Pons (tissue), 1 donor: ENCODE measurements at places on chromosomes 3 and 15.
A peak's percentile ranks its signal among the peaks of the same experiment; 100 is the strongest.

GRCh38 chr3:127706785-127707351 lies 34.1 kb downstream of the ABTB1 start:
- DNase-seq, result no peak

DNA sequence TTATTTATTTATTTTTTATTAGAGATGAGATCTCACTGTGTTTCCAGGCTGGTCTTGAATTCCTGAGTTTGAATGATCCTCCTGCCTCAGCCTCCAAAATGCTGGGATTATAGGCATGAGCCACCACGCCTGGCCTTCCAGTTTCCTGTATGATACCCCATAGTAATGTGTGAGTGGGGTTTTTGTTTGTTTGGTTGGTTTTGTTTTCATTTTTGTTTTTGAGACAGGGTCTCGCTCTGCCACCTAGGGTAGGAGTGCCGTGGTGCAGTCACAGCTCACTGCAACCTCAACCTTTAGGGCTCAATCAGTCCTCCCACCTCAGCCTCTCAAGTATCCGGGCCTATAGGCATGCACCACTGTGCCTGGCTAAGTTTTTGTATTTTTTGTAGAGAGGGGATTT lies 30.9 kb downstream of the GOLM2 start:
- no peak for DNase-seq

DNA sequence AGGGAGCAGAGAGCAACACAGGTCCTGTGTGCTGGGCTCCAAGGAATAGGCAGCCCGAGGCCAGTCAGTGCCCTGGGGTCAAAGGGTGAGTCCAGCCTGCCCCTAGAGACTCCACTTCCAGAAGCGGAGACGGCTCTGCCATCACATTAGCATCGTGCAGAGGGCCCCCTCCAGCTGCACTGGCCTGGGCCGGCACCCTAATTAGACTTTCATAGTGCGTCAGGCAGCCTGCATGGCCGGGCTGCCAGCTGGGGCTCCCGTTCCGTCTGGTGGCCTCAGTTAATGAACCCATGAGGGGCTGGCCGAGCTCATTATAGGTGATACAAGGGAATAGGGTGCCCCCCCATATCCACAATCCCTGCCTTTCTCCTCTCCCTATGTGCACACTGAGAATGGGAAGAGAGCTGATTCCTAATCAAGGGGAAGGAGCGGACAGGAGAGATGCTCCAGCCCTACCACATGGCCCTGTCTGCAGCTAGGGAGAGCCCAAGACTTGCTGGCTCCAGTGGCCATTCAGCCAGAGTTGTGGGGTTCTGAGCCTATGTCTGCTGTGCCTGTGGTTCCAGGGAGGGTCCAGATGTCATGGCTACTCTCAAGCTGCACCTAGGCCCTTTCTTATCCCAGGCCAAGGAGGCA lies 128.0 kb downstream of the SRGAP3 start:
- DNase-seq, result peak; percentile 58

- DNase-seq, result no peak
Measured at GRCh38 chr3:194140520-194141414, 4.8 kb downstream of the HES1 start.

DNA sequence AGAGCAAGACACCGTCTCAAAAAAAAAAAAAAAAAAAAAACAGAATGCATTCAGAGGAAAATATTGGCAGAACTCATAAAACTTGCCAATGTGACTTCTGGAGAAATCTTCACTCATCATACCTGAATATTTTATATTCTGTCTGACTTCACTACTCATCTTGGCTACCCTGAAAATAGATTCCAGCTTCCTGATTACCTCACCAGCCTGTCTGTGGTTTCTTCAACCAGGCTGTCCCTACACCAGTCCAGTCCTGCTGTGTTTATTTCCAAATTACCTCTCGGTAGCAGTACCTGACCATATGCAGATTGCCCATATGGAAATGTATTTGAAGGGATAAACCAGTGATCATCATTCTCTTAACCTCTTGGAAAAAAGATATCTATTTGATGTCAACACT lies 9.3 kb upstream of the P3H2 start:
- no peak for DNase-seq

- peak; percentile 17 for DNase-seq
Measured at GRCh38 chr3:147799601-147800000, 390.4 kb downstream of the ZIC1 start.

DNA sequence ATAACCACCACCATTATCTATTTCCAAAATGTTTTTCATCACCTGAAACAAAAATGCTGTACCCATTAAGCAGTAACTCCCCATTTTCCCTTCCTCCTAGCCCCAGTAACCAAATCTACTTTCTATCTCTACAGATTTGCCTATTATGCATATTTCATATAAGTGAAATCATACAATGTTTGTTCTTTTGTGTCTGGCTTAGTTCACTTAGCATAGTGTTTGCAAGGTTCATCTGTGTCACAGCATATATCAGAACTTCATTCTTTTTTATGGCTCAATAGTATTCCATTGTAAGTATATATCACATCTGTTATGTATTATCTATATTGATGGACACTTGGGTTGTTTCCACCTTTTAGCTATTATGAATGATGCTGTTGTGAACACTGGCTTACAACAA lies 16.7 kb upstream of the GMPPB start:
- no peak for DNase-seq

DNA sequence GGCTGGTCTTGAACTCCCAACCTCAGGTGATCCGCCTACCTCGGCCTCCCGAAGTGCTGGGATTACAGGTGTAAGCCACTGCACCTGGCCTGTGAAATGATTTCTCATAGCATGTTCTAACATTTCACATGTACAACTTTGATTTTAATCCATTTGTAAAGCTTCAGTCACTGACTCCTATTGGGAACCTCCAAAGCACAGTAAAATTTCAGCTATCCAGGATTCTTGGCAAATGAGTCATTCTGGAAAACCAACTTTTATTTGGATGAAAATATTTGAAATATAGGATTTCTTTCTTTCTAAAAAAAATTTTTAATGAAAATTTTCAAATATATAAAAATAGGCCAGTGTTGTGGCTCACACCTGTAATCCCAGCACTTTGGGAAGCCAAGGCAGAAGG lies 2.7 kb upstream of the LMAN1L start:
- no peak for DNase-seq

GRCh38 chr3:14646589-14647413 lies 4.8 kb upstream of the CCDC174 start:
- DNase-seq, result no peak

GRCh38 chr3:196524527-196524926 lies 9.4 kb upstream of the SMCO1 start:
- DNase-seq, result no peak

GRCh38 chr15:36529296-36530011 lies 50.0 kb upstream of the CDIN1 start:
- no peak for DNase-seq

DNA sequence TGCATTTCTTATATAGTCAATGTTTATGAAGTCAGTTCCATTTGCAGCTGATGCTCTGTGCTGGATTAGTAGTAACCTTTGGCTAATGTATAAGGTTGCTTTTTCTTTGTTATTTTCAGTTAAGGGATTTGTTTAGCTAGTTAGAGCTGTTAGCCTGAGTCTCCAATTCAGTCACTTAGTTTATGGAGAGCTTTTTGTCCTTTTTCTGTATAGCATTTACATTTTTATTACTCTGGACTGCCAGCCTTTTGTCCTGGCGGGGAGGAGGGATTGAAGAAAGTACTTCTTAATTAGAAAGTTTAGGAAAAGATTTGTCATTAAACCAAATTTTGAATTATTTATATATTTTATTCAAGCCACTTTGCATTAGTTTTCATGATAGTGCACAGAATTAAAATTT lies 52.0 kb downstream of the DNAJC13 start:
- DNase-seq, result no peak

DNA sequence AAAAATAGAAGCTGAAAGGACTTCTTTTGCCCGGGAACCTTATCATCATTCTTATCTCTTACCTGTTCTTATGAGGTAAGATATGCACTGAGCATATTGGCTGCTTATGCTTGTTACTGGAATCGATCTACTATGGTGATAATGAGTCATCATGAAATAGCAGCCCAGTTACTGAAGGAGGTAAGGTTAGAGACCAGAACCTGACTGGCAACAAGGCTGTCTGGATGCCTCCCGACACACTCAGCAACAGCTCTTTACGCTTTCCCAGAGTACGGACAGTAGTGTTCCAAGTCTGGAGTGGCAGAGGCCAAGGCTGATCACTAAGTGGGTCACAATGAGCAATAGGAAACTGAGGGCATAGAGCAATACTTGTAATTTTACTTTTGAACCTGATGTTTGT lies 314.1 kb downstream of the NLGN1 start:
- DNase-seq, result no peak

DNA sequence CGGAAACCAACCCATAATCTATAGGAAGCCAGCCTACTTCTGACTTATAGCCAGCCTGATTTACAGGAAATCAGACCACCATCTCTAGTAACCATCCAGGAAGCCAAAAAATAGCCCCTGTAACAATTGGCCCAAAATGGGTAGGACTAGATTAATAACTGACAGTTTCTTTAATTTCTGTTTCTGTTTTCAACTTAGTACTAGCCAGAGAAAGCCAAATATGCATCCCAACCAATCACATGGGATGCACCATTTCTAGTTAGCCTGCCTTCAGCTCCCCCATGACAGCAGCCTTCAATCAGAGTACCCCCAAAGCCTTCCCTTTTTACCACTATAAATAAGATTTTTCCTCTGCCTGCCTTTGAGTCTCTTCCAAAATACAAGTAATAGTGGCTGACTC lies 239.1 kb upstream of the GADL1 start:
- DNase-seq, result no peak

DNA sequence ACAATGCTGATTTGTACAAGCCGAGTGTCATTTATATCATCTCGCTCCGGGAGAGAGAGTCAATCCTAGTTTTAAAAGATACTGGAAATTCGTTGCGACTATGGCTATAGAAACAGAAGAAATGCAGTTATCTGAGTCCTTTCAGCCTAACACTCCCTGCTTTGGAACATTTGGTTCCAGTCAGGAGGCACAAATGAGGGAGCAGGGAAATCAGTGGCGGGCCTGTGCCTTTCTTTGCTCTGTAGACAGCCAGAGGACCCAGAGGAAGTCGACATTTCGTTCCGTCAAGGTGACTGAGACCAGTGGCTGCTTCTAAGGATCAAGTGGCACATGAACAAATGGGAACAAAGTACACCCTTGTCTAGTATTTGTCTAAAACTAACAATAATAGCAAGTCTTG lies 745 bp upstream of the RIOX2 start:
- no peak for DNase-seq

DNA sequence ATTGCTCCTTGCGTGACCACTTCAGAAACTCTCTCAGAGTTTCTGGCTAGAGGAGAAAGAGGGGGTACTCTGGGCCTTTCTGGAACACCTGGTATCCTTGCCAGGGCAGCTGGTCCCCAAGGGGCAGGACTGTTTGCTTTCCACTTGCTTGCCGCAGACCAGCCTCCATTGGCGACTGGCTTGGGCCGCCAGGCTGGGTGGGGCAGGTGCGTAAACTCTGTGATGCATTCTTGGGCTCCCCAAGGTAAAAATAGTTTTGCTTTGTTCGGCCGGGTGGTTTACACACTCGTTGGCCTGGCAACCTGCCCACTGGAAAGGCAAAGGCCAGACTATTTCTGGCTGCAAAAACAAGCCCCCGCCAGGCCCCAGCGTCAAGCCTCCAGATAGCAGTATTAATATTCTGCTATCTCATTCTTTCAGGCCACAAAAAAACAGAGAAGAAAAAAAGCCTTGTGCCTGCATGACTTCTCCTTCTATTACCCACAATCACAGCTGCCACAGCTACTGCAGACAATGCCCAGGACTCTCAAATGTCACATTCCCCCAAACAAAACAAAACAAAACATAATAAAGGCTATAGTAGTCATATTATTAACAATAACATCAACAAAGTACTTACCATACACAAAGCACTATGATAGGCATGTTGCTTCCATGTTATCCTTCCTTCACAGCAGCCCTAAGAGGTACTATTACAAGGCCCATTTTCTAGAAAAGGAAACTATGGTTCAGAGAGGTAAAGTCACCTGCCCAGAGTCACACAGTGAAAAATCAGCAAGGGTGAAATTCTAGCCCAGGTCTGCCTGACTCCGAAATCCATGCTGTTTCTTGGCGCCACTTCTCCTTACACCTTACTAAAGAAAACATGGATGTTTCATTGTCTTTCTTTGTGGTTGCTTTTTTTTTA lies 14.0 kb upstream of the SSUH2 start:
- peak; percentile 23 for DNase-seq

GRCh38 chr3:177751770-177752169 lies 554.5 kb upstream of the TBL1XR1 start:
- DNase-seq, result no peak

- no peak for DNase-seq
Measured at GRCh38 chr3:98886525-98886924, 15.0 kb downstream of the DCBLD2 start.

GRCh38 chr15:40274350-40275274 lies 8.3 kb downstream of the ANKRD63 start:
- DNase-seq, result peak; percentile 69

GRCh38 chr3:32237670-32238452 lies 619 bp upstream of the CMTM8 start:
- DNase-seq, result no peak

DNA sequence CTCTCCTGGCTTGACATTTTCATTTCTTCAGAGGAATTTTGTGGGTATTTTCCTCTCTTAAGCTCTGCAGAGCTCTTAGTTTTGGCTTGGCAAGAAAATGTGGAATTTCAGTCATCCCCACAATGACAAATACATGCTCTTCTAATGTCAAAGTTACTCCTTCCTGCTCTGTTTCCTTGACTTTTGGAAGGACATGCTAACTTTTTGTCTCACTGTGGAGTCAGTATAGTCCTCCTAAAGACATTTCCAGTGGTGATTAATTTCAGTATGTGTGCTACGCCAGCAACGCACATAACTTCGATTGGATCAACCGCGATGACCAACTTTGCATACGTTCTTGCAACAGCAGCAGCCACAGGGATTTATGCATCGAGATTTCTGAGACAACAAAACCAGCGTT lies 13.3 kb downstream of the EBLN2 start:
- DNase-seq, result no peak

DNA sequence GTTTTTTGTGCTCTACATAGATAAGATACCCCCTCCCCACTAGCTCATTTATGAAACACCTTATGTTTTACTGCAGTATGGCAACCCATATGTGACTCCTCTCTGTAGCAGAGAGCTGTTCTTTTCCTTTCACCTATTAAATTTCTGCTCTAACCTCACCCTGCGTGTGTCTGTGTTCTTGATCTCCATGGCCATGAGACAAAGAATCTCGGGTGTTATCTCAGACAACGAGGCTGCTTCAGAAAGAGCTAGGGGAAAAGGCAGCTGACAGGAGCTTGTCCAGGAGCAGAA lies 18.0 kb downstream of the CCR8 start:
- DNase-seq, result no peak

DNA sequence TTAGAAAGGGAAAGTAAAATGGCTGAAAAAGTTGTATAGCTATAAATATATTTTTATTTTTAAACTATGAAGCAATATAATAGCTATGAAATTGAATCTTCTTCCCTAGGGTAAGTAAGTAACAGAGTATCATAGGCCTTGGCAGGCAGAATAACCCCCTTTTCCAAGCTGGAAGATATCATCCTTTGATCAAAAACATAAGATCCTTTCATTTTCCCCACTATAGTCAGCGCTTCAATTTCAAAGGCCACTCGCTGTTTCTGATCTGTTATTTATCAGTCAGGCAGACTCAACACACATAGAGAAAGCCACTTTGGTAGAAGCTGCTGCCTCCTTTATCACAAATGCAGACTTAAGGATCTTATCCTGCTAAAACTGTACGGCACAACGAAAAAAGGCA lies 74.0 kb upstream of the UBE2E2 start:
- DNase-seq, result no peak

- DNase-seq, result no peak
Measured at GRCh38 chr3:193895409-193895808, 240.5 kb upstream of the HES1 start.

- DNase-seq, result no peak
Measured at GRCh38 chr15:78374436-78375393, 34.6 kb downstream of the CRABP1 start.
